ENCODE measurements at places on chromosomes 5 and 9.
A peak's percentile ranks its signal among the peaks of the same experiment; 100 is the strongest.

GRCh38 chr5:127865273-127865672 lies 162.1 kb downstream of the CCDC192 start:
- no peak for DNase-seq

DNA sequence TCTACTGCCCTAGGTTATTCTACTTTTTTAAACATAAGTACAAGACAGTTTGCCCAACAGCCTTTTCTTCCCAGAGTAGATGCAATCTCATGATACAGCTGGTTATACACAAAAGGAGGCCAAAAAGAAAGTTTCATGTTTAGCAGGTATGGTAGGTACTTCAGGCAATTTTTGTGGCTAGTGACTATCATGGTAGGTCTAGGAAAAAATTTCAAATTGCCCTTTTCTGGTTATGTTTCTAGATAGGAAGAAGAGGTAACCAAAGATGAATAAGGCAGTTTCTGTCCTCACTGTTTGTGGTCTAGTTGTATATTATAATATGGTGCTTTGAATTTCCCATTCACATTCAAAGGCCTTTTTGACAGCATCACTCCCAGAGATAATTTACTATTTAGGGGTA lies 19.7 kb downstream of the MEGF9 start:
- DNase-seq = no peak

GRCh38 chr5:59246145-59246869 lies 647.2 kb downstream of the PDE4D start:
- DNase-seq = no peak

- DNase-seq = no peak
Observed at GRCh38 chr9:123866497-123866896, 63.4 kb downstream of the DENND1A start.

GRCh38 chr5:135225856-135226560 lies 173.0 kb downstream of the MACROH2A1 start:
- no peak for DNase-seq

DNA sequence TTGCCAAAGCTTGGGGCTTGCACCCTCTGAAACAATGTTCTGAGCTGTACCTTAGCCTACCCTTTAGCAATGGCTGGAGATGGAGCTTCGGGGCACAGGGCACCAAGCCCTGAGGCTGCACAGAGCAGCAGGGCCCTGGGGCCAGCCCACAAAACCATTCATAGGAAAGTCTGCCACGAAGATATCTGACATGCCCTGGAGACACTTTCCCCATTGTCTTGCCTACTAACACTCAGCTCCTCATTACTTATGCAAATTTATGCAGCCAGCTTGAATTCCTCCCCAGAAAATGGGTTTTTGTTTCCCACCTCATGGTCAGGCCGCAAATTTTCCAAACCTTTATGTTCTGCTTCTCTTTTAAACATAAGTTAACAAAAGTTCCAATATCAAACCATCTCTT lies 105.7 kb downstream of the DTWD2 start:
- DNase-seq = no peak

GRCh38 chr5:63127054-63127453 lies 548.4 kb downstream of the LRRC70 start:
- DNase-seq = no peak

DNA sequence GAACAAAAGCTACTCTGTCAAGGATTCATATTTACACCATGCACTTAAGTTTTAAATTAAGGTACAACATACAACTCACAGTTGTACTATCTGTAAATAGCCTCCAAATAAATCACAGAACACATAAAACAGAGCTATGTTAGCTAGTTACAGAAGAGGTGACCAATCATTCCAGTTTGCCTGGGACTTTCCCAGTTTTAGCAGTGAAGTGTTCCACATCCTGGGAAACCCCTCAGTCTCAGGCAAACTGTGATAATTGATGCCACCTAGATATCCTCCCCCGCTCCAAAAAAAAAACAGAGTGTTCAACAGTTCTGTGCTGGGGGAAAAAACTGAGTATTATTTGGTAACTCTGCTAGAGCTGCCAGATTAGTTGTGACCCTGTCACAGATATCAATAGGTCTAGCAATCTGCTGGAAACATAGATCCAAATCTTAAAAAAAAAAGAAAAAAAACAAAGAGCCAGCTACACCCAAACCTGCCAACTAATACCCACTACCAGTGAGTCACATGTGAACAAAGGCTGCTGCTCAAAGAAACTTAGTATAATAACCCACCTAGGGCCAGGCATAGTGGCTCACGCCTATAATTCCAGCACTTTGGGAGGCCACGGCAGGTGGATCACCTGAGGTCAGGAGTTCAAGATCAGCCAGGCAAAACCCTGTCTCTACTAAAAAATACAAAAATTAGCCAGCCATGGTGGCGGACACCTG lies 5.7 kb downstream of the TBCA start:
- no peak for DNase-seq

DNA sequence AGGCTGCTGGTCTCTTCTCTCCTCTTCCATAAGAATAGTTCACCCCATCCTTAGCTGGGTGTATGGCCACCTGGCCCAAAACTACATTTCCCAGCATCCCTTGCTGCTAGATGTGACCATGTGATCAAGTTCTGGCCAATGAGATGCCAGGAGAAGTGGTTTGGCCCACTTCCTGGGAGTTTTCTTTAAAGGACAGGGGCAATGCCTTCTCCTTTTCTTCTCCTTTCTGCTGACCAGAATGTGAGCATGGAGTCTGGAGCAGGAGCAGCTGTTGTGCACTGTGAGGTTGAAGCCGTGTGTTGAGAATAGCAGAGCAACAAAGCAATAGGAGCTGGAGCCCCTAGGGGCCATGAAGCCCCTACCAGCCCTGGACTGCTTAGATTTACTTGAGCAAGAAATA lies 36.8 kb downstream of the C9orf50 start:
- DNase-seq = peak; percentile 32

- DNase-seq = no peak
Observed at GRCh38 chr9:85114799-85115198, 445.3 kb downstream of the NTRK2 start.

- no peak for DNase-seq
Observed at GRCh38 chr5:149826574-149826973, 96.5 kb downstream of the PPARGC1B start.

DNA sequence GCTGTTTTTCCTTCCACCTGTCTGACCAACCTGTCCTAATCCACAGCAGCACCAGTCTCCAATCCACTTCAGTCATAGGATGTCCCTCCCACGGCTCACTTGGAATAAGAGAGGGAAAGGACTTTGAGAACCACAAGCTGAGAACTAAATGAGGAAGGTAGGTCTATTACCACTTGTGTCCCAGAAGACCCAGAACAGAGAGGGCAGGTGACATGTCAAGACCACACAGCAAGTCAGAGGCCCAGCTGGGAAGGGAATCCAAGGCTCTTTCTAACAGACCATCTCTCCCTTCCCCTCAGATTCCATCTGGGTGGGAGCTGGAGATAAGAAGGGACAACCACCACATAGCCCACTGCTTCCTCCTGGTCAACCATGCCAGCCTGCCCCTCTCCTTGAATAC lies 14.6 kb downstream of the ANXA6 start:
- no peak for DNase-seq

GRCh38 chr5:132825834-132826391 lies 4.5 kb downstream of the SHROOM1 start:
- DNase-seq = no peak

DNA sequence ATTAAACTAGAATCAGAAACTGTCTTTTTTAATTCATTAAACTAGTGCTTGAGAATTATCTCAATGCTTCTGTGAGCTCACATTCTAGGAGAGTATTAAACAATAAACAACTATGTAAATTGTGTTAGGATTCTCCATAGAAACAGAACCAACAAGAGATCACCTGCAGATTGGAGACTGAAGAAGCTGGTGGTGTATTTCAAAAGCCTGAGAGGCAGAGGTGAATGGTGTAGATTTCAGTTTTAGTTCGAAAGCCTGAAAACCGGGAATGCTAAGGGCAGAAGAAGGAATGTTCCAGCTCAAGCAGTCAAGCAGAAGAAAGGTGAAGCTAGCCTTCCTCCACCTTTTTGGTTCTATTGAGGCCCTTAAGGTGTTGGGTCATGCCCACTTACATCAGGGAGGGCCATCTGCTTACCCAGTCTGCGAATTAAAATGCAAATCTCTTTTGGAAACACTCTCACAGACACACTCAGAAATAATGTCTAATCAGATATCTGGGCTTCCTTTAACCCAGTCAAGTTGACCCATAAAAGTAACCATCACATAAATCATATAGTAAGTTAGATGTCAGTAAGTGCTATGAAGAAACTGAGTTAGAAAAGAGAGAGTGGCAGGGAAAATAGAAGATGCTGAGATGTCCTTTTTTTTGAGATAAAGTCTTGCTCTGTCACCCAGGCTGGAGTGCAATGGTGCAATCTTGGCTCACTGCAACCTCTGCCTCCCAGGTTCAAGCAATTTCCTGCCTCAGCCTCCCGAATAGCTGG lies 291.5 kb downstream of the ARRDC3 start:
- no peak for DNase-seq

GRCh38 chr9:18947892-18948339 lies 85.1 kb downstream of the SAXO1 start:
- no peak for DNase-seq

DNA sequence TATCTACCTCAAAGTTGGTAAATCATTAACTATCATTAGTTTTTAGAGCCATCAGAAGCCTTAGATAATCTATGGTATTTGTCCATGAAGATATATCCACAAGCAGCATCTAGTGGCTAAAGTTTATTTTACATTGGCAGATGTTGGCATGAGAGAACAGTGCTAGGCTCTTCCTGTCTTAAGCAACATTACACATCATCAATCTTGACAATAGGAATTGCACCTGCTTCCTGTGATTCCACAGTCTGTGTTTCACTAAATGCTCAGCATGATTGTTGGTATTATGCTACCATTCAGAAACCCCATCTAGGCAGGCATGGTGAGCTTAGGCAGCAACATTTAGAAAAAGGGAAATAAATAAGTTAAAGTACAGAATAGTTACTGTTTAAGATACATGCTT lies 246.6 kb downstream of the SLCO4C1 start:
- no peak for DNase-seq

GRCh38 chr5:98969400-98969799 lies 40.6 kb upstream of the CHD1 start:
- DNase-seq = no peak

- DNase-seq = no peak
Observed at GRCh38 chr5:66993882-66994281, 202.7 kb downstream of the CD180 start.

DNA sequence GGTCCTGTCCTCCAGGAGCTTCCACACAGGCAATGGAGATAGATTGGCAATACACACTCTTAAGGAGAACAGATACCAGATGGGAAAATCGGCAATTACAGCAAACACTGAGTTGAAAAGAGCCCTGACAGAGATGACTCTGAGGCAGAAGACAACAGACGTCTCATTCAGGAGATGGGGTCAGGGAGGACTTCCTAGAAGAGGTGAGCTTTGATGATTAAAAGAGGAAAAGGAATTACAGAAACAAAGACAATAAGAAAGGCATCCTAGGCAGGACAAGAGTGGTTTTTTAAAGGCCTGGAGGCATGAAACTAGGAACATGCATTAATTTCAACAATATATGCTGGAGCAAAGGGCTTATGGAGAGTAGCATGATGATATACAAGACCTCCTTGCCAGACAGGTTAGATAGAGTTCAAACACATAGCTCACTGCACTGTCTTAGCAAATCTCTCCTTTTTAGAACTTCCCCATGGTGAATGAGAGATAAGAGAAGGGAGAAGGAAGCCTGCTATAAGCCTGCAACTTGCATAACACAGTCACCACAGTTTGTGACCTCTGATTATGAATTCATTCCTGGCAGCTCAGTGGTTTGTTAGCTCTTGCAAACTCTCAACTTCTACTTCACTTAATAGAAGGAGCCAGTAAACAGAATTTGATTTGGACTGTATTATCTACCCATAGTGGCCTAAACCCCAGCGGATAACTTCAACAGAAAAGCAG lies 48.5 kb downstream of the SIL1 start:
- DNase-seq = no peak

- DNase-seq = no peak
Observed at GRCh38 chr9:102185371-102185770, 446.9 kb upstream of the GRIN3A start.

DNA sequence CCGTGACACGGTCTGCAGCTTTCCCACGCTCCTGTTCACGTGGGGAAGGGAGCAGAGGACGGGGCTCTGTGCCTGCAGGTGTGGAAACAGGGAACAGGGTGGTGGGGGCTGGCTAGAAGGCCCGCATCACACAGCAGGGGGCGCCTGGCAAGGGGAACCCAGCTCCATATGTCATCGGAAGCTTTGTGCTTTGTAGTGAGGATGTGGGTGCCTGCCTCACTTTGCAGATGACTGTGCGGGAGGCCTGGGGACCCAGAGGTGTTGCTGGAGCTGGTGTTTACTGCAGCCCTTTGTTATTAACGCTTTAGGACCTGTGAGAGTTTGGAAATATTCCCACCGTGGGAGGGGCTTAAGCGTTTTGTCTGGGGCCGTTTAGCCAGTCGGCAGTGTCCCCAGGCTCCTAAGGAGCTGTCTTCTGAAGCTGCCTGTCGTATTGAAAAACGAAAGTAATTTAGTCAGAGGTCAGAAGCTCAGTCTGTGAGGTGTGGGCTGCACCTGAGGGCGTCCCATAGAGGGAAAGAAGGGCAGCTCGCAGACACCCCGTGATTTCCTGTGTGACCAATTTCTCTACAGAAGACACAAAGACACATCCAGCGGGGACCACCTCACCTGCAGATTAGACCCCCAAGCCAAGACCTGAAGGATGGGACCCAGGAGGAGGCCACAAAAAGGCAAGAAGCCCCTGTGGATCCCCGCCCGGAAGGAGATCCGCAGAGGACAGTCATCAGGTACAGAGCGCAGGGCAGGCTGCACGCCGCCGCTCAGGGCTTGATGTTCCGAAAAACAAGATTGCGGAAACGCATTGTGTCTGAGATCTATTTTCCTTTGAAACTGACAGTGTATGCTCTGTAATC lies 9.1 kb downstream of the MAN1B1 start:
- peak; percentile 76 for DNase-seq

GRCh38 chr5:169838688-169839087 lies 141.6 kb downstream of the INSYN2B start:
- no peak for DNase-seq

GRCh38 chr5:68067976-68068603 lies 147.5 kb upstream of the PIK3R1 start:
- DNase-seq = no peak

DNA sequence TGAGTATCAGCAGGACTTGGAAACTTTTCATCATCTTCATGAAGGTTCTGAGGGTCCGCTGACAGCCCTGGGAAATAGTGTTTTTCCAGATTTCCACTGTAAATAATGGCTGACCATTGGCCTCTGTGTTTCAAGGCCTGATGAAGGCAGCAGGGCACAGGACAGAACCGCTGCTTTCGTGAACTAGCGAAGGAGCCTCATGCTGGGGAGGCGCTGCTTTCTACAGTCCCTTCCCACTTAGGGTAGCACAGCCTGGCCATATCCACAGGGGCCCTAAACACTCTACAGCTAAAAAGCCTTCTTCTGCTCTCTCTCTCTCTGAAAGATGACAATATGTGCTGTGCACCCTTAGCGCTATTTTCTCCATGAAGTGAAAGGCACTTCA lies 118.2 kb downstream of the MED27 start:
- no peak for DNase-seq
